ENCODE measurements at places on chromosomes 7 and 10. TPM values are rescaled to one million over a fixed set of nuclear protein-coding genes. Genes with fewer than 3 reads are reported as not detected.

The ANKRD2 gene
- not detected for polyA plus RNA-seq

The C10orf62 gene
- 0.74 TPM for polyA plus RNA-seq

The DLX6 gene
- polyA plus RNA-seq: 2.4 TPM

The SLC13A1 gene
- not detected for polyA plus RNA-seq

The EBF3 gene
- not detected for polyA plus RNA-seq

The CYP3A7 gene
- 5.7 TPM for polyA plus RNA-seq

The RALA gene
- polyA plus RNA-seq: 19.5 TPM

The KCND2 gene
- not detected for polyA plus RNA-seq

The SPDYE16 gene
- polyA plus RNA-seq: not detected

The GHRHR gene
- polyA plus RNA-seq: not detected

The ASB10 gene
- not detected for polyA plus RNA-seq

The FAM241B gene
- 5.8 TPM for polyA plus RNA-seq

The ABCC2 gene
- 497 TPM for polyA plus RNA-seq

The ERVW-1 gene
- polyA plus RNA-seq: not detected

The ACSM6 gene
- polyA plus RNA-seq: not detected

The SEM1 gene
- polyA plus RNA-seq: 24.9 TPM

The TAC1 gene
- not detected for polyA plus RNA-seq

The PLEKHS1 gene
- polyA plus RNA-seq: not detected

The PRKRIP1 gene
- 13.2 TPM for polyA plus RNA-seq

The ANKRD22 gene
- polyA plus RNA-seq: not detected

The PAPOLB gene
- not detected for polyA plus RNA-seq

The INMT gene
- not detected for polyA plus RNA-seq

The CALML3 gene
- polyA plus RNA-seq: not detected

The COBL gene
- 4.9 TPM for polyA plus RNA-seq

The STAG3 gene
- 0.09 TPM for polyA plus RNA-seq

The GRM3 gene
- not detected for polyA plus RNA-seq

The FAM25C gene
- not detected for polyA plus RNA-seq

The TMEM209 gene
- 15.6 TPM for polyA plus RNA-seq

The HGF gene
- not detected for polyA plus RNA-seq

The SPAG6 gene
- not detected for polyA plus RNA-seq

The CYP2C8 gene
- 0.15 TPM for polyA plus RNA-seq

The TMEM178B gene
- 0.01 TPM for polyA plus RNA-seq

The SLIT1 gene
- polyA plus RNA-seq: 0.09 TPM

The FZD1 gene
- polyA plus RNA-seq: 0.33 TPM

The TCF7L2 gene
- 14.5 TPM for polyA plus RNA-seq

The UPF2 gene
- polyA plus RNA-seq: 6.2 TPM

The SCIN gene
- not detected for polyA plus RNA-seq

The ENKUR gene
- 0.10 TPM for polyA plus RNA-seq

The IKZF1 gene
- not detected for polyA plus RNA-seq

The MACC1 gene
- not detected for polyA plus RNA-seq

The LRRTM3 gene
- not detected for polyA plus RNA-seq

The PRPS1L1 gene
- polyA plus RNA-seq: not detected

The PLCE1 gene
- polyA plus RNA-seq: not detected

The CALHM2 gene
- 0.15 TPM for polyA plus RNA-seq

Data from HepG2 (cell line).